ENCODE measurements at places on chromosomes 16 and 17.

GRCh38 chr16:78317564-78318240 is 218.2 kb downstream of the WWOX start:
- no peak for DNase-seq

- no peak for DNase-seq
Observed at GRCh38 chr16:67885976-67886375, 1.3 kb downstream of the NRN1L start.

DNA sequence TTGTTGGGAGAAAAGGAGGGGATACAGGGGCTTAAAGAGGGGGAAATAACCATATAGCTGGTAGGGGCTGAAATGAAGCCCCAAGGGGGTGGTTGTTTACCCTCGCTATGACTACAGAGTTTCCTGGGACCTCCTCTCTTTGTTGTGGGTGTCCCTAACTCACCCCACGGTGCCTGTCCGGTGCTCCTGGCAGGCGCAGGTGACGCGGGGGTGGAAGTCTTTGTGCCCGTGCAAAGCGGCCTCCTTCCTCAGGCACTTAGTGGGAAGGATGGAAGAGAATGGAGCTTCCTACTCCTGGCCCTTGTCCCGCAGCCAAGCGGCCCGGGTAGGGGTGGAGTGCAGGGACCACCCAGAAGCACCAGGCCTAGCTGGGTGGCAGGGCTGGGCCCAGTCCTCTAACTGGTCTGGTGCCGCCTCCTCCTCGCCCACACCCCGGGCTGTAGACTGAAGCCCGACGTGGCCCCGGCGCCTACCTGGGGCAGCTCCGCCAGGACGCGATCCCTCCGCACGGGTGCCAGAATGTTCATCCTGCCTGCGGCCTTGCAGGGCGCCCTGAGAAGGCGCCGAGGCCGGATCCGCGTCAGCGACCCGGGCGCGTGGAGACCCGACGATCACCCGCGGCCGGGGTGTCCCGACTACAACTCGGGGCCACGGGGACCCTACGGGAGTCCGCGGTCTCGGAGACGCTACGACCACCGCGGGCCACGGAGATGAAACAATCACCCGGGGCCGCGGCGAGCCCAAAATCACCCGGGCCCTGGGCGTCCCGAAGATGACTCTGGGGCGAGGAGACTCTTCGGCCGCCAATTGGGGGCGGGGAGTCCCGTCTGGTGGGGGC is 709 bp downstream of the RAB34 start:
- DNase-seq, result no peak

- DNase-seq, result no peak
Observed at GRCh38 chr16:30923554-30924075, at the start of gene FBXL19. FBXL19 (plus strand) TSS chr16:30923572; CDS start chr16:30925755, 2,183 bp downstream.

GRCh38 chr16:70663524-70664324 is 17.4 kb downstream of the IL34 start:
- DNase-seq, result no peak

- DNase-seq, result no peak
Observed at GRCh38 chr17:289409-289808, 63.2 kb downstream of the RPH3AL start.

DNA sequence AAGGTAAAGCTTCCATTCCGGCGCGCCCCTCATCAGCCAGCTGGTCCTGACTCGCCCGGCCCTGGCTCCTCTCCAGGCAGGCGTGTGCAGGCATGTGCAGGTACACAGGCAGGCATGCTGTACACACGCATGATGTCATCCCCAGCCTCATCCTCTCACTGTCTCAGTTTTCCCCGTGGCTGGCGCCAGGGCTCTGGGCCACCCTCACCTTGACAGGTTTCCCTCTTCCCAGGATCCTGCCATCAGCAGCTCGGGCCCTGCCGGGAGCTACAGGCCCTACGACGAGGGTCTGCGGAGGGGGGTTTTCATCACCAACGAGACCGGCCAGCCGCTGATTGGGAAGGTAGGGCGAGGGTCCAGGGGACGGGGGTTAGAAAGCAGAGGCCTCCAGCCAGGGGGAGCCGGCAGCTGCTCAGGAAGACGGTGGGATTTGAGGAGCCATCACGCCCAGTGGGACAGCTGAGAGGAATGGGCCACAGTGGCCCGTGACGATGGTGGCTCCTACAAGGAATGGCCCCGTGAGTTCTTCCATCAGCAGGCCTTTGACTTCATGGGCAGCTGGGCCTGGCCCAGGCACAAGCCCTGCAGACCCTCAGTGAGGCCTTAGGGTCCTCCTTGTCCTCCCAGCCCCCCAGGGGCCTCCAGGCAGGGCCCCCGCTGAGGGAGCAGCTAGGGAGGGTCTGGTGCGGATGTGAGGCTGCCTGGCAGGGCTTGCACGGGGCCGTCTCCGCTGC is 8.5 kb downstream of the GAA start:
- no peak for DNase-seq

GRCh38 chr16:12881740-12882139 is 19.7 kb upstream of the SHISA9 start:
- no peak for DNase-seq

DNA sequence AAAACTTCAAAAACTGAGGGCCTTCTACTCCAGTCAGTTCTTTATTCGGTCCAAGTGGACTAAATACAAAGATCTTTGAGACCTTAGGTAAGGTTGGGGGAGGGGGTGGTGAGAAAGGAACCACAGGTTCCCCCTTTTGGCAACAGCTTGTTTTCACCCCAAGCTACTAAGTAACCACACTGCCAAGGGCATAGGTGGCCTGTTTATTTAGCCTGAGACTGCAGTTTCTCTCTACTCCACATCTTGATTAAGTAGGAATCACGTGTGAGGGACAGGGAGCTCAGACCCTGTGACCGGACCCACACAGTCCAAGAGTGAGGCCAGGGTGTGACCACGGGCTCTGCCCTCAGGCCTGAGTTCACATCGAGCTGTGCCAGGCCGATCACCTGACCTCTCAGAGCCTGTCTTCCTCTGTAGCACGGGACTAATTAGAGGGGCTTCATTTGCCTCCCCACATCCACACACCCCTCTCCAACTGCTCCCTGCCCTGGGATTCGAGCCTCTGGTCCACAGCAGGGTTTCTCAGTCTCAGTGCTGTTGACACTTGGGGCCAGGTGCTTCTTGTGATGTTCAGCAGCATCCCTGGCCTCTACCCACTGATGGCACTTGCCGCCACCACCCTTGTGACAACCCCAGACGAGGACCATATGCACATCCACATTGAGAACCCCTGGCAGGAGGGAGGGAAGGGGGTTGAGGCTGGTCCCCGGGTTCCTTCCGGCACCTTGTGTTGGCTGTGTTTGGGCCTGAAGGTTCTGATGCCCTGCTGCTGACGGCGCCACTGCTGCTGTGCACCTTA is 17.8 kb downstream of the ST6GALNAC2 start:
- DNase-seq, result no peak

- no peak for DNase-seq
Observed at GRCh38 chr16:9843424-9844018, 338.7 kb downstream of the GRIN2A start.

- no peak for DNase-seq
Observed at GRCh38 chr17:80663781-80664206, 119.2 kb downstream of the RPTOR start.

DNA sequence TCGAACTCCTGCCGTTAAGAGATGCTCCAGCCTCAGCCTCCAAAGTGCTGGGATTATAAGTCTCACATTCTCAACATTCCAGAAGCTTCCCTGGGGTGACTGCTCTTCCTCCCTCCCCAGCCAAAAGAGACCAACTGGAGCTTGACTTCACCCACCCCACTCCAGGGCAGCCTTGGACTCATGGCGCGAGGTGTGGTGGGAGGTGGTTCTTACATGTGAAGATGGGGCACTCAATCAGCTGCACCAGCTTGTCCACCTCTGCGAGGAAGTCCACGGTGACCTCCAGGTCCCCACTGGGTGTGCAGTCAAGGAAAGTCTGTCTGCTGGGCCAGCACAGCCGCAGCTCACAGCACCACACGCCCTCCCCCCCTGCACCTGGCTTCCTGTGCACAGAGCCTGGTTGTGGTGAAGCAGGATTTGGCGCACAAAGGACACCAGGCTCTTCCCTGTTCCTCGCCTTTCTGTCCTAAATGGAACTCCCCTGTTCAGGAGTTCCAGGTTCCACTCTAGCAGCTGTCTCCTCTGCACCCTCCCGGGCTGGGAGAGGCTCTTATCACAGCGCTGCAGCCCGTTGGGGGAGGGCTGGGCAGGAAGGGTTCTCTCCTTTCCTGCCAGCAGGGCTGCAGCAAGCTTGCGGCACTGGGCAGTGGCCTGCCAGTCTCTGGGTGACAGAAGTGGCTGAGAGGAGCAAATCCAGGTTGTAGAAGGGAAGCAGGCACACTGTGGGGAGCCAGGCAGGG is 9.6 kb upstream of the MTSS2 start:
- no peak for DNase-seq

GRCh38 chr17:8921147-8921546 is 44.4 kb downstream of the PIK3R5 start:
- no peak for DNase-seq

GRCh38 chr16:31362476-31363405 is 7.8 kb downstream of the ITGAX start:
- no peak for DNase-seq

- no peak for DNase-seq
Observed at GRCh38 chr16:50427107-50427506, 58.3 kb upstream of the BRD7 start.

- no peak for DNase-seq
Observed at GRCh38 chr16:75226550-75227360, 8.0 kb downstream of the CTRB1 start.

GRCh38 chr16:89827383-89828198 is 684 bp upstream of the SPIRE2 start:
- no peak for DNase-seq

- DNase-seq, result no peak
Observed at GRCh38 chr16:64990101-64990500, 131.8 kb downstream of the CDH11 start.

- no peak for DNase-seq
Observed at GRCh38 chr17:16919663-16920627, 52.0 kb downstream of the TNFRSF13B start.

GRCh38 chr17:7261379-7262191 is 693 bp downstream of the CLDN7 start:
- no peak for DNase-seq

DNA sequence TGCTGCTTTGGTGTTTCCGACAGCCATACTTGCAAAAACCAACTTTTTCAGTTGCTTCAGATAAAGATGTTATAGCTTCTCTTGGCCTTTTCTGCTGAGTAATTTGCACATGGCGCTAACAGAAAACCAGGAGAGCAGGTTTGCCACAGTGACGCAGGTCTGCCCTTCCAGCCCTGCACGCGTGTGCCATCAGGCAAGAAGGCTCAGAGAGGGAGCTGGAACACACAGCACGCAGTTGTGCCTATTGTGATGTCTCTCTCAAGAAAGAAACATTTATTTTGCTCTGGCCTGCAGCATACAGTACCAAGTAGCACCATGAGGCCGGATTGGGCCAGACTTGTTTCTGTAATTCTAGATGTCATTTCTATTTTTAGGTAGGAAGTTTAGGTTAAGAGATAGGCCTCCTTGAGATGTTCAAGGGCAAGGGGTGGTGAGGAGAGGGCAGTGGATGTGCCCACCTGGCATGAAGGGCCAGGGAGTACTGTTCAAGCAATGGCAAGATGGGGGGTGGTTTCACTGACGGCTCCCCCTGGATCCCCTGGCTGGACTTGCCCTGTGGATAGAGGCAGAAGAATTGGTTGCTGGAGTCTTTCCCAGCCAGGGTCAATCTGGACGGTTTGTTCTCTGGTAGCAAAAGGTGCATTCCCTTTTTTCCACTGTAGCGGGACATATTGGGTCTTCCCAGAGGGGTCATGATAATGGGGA is 1.9 kb downstream of the CBX2 start:
- DNase-seq, result no peak

- no peak for DNase-seq
Observed at GRCh38 chr16:56732366-56732765, 2.4 kb downstream of the NUP93 start.

GRCh38 chr17:47718634-47719405 is 14.2 kb upstream of the TBX21 start:
- no peak for DNase-seq

DNA sequence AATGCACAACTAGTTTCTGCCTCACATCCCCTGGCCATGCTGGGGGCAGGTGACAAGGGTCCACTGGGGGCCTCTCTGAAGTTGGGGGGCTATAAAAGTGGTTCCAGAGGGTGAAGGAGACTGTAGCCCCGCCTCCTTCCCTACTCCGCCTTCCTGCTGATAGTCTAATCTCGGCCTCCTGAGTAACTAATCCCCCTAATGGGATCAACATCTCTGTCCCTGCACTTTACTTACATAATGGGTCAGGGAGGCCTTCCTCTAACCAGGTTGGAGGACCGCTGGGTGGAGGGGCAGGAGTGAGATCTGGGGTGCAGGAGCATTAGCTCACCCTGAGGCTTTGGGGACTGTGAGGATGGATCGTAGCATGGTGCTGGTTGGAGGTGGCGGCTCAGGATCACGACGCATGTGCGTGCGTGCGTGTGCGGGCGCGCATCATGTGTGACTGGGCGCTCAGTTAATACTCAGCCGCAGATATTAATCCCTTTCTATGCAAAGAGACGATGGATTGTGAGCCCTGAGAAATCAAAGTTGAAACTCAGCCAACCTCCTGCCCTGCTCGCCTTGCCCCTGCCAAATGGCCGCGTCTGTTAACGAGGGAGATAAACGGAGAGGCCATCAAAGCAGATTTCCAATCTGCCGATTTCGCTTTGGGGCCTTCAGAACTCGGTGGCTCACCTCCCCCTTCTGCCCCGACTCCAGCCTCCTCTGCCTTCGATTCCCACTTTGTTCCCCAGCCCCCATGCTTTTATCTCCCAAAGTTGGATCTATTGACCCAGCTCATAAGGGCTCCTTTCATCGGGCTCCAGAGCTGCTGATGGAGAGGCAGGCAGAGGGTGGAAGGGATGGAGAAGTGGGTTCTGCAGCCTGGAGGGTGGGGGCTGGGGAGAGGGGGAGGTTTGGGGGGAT is 107.3 kb downstream of the SDK2 start:
- no peak for DNase-seq

- DNase-seq, result no peak
Observed at GRCh38 chr16:57358086-57358420, 530 bp upstream of the CCL22 start.

GRCh38 chr16:22624038-22624799 is 113.5 kb downstream of the NPIPB5 start:
- no peak for DNase-seq

DNA sequence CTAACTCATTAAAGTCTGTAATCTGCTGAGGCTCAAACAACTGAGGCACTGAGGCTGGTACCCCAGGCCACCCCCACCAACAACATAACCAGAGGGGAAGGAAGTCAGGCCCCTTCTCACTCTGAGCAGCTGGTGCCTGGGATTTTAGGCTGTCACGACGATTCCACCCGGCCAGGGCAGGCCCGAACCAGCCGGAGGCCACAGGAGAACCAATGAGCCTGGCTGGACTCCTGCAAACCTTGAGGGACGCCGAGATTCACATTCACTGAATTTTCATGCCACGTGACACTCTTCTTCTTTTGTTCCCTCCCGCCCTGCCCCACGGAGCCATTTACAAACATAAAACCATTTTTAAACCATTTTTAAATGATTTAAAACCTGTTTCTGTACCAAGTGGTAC is 48.1 kb downstream of the RPH3AL start:
- no peak for DNase-seq

- DNase-seq, result no peak
Observed at GRCh38 chr16:85753976-85754375, 3.1 kb upstream of the C16orf74 start.
